Stimulated activated CD4-positive, alpha-beta T cell treated with anti-CD3 and anti-CD28 coated beads, Interleukin-1b, Interleukin-23, amount 100 ng/mL, for 4 hours (primary cell): ENCODE measurements at places on chromosomes 12 and 14.

DNA sequence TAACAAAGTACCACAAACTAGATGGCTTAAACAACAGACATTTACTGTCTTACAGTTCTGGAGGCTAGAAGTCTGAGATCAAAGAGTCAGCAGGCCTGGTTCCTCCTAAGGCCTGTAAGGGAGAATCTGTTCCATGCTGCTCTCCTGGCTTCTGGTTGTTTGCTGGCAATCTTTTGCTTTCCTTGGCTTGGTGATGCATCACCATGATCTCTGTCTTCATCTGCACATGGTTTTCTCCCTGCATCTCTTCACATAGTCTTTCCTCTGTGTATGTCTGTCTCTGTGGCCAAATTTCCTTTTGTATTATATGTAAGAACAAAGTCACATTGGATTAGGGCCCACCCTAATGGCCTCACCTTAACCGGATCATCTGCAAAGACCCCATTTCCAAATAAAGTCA is 168.5 kb downstream of the CAPZA3 start:
- no peak for DNase-seq

GRCh38 chr12:32052212-32052713 is 54.4 kb upstream of the BICD1 start:
- no peak for DNase-seq

DNA sequence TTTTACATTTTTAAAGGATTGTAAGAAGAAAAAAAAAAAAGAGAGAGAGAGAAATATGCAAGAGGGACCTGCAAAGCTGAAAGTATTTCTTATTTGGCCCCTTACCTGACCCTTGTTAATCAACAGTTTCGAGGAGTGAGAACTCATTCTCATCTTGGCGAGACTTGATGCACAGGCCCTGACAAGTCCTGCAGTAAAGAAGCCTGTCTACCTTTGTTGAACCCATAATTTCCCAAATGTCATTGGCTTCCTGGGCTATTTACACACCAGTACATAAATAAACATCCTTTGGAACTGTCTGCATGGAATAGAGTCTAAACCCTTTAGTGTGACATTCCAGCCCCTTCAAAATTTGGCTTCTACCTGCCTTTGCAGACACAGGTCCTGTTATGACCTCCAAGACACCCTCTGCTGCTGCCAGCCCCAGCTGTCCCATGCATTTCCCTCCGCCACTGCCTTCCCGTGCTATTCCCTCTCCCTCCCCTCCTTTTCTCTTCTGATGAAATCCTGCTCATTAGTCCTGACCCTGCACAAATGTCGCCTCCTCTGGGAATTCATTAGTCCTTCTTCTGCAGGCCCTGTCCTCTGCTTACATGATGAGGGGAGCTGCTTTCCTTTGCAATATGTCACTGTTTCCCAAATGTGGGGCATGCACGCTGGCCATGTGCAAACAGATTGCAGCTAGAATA is 35.1 kb downstream of the MYL2 start:
- DNase-seq, result no peak

- DNase-seq, result peak; percentile 38
Observed at GRCh38 chr12:101939856-101940265, 62.5 kb downstream of the DRAM1 start.

- DNase-seq, result no peak
Observed at GRCh38 chr12:131867891-131868675, 26.3 kb upstream of the ULK1 start.

DNA sequence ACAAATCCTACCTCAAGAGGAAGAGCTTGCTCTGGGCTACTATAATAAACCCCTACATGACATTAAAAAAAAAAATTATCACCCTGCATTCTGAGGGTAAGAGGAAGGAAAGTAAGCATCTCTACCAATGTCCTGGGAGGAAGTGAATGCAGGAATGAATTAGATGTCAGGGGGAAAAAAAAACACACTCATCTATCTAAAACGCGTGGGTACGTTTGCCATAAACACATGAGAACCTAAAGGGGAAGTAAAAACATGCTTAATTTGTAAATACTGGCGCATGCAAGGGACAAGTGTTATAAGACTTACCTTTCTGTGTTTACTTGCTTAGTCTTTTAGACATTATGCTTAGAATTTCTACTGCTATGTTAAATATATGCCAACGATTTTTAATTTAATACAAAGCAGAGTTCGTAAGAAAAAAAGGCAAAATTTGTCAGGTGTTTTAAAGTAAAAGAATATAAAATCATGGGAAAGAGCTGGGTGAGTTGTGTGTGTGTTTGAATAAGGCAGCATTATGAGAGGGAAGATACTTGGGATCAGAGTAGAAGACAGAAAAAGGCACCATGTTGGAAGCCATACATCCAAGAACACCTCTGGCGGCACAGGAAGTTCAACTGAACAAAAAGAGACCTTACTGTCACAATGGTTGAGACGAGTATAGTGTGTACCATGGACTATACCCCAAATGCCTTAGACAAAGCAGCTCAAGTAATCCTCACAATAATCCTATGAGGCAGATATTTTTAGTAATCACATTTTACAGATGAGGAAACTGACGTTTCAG is 1.5 kb downstream of the TMED8 start:
- no peak for DNase-seq

- DNase-seq, result no peak
Observed at GRCh38 chr14:59354666-59355065, 110.5 kb downstream of the GPR135 start.

DNA sequence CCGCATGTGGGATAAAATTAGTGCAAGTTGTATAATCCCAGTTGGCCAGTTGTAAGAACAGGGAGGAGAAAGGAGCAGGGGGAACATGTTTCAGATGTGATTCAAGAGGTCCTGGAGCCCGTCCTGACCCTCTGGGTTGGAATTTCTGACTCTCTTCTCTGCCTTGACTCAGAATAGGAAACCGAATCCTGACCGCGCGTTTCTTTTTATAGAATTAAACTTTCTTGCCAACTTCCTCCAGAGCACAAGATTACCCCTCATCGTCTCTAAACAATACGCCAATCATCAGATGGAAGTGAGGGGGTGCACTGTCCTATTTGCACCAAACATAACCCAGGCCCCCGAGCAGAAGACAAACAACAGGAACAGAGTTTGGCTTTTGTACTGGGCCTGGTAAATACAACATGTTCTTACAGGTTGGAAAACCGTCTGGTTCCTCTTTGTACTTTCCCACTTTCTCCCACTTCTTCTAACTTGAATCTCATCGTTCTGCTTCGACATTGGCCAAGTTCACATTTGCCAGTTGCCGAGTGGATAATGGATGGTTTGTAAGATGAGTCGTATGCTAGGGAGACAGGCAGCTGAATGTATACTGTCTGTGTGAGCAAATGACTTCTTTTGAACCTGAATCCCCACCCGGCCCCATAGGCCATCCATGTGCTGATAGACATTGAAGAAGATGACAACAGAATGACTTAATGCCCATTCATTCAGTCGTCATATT is 42.6 kb upstream of the MED13L start:
- no peak for DNase-seq

- no peak for DNase-seq
Observed at GRCh38 chr14:75259510-75259855, 19.1 kb upstream of the FOS start.

- no peak for DNase-seq
Observed at GRCh38 chr12:29781188-29781587, 2.6 kb downstream of the TMTC1 start.

DNA sequence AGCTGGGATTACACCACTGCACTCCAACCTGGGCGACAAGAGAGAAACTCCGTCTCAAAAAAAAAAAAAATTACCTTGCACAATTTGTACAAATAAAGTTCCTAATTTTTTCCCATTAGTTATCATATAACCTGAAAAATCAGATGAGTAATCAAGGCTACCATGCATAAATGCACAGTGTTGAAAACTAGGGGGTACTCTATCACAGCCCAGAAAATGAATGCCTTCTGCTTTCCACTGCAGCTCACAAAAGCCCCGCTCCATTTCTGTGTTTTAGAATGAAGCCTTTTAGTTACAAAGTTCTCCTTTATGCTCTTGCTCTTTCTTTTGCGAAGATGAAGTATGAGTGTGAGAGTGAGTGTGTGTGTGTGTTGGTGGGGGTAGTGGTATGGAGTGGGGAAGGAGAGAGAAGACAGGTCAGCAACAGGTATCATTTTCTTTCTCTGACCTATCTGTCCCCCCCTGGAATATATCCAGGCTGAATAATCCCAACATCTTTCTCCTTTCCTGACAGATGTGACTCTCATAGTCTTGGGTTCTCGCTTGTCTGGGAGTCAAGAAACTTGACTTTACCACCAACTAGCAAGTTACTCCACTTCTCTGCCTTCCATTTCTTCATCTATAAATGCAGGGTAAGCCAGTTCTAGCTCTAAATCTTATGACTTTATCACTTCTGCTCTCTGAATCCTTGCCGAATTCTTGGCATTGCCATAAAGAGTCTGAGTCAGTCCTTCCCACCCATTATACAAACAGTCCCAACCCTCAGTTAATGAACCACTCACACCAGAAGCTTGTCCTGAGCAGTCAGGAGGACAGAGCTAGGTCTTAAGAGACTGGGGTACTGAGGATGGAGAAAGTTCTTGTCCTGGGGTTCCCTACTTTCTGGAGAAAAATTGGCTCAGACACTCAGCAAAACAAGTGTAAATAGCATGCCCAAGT is 16.1 kb downstream of the BIN2 start:
- no peak for DNase-seq

DNA sequence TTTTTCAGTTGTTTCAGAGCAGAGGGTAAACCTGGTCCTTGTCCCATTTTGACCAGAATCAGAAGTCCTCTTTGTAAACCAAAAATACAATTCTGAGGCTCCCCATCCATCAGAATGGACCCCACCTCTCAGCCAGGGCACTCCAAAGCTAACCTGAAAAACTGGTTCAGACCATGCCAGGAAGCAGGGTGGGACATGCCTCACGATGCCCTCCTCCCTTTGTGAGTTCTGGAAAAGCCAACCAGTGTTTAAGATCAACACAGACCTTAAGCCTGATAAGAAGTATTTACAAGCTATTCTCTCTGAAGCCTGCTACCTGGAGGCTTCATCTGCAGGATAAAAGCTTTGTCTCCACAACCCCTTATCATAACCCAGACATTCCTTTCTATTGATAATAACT is 35.4 kb downstream of the TNFAIP2 start:
- no peak for DNase-seq

GRCh38 chr12:79512068-79512467 is 178.7 kb downstream of the PAWR start:
- DNase-seq, result no peak

GRCh38 chr12:117045160-117046010 is 53.8 kb downstream of the TESC start:
- DNase-seq, result no peak

GRCh38 chr14:104303705-104304425 is 165.5 kb downstream of the KIF26A start:
- no peak for DNase-seq

GRCh38 chr14:61033855-61034254 is 52.8 kb downstream of the SLC38A6 start:
- DNase-seq, result no peak

GRCh38 chr12:114579389-114579788 is 104.6 kb downstream of the TBX3 start:
- DNase-seq, result no peak

DNA sequence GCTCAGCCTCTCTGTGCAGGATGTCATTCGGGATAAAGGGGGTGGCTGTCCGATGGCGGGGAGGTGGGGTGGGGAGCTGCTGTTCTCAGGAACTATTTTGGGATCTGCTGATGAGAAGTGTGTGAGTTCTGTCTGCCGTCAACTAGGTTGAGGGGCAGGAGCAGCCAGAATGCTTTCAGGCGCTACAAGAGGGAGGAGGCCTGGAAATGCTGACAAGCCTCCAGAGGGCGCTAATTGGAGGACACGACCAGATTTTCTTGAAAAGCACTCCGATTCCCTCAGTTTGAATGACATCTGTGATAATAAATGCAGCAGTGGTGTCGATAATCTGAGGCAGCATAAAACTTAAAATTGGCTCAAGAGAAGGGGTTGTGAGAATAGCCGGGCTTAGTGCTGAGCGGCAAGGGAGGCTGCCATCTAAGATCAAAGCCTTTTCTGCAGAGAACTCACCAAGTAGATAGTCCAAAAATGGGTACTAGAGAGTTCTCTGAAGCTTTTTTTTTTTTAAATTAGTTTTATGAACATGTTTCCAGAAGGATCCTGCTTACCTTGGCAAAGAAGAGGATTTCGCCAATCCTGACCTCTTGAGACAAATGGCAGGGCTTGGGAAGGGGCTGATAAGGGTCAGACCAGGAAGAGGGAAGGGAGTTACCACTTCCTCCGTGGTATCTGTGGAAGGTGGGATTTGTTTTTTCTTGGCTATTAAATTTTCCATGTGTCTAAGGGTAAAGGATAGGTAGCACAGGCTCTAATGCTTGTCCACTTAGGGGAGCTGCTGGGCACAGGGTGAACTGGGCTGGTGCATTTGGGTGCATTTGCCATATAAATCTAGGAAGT is 94.4 kb downstream of the CRACR2A start:
- DNase-seq, result peak; percentile 18

- DNase-seq, result no peak
Observed at GRCh38 chr12:57235017-57235727, 5.7 kb downstream of the SHMT2 start.

GRCh38 chr14:66401449-66402095 is 84.6 kb upstream of the CCDC196 start:
- no peak for DNase-seq

GRCh38 chr14:32719601-32720000 is 219.1 kb upstream of the NPAS3 start:
- DNase-seq, result no peak

GRCh38 chr12:6288235-6288634 is 22.2 kb upstream of the PLEKHG6 start:
- DNase-seq, result no peak

DNA sequence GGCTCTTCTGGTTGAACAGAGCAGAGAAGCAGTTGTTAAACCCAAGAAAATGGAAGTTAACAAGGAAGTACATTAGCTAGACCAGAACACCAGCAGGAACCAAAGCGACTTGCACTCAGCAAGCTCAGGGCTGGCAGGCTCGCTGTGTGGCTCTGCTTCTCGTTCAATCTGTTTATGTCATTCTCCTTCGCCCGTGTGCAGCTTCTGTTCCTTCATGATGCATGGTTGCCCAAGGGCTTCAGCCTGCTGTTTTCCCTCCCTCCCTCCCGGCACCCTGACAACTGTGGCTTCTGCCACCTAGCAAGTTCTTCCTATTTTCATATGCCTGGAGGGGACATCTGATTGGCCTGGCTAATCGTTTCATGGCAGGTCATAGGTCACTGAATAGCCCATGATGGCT is 25.3 kb downstream of the PIGH start:
- DNase-seq, result no peak

DNA sequence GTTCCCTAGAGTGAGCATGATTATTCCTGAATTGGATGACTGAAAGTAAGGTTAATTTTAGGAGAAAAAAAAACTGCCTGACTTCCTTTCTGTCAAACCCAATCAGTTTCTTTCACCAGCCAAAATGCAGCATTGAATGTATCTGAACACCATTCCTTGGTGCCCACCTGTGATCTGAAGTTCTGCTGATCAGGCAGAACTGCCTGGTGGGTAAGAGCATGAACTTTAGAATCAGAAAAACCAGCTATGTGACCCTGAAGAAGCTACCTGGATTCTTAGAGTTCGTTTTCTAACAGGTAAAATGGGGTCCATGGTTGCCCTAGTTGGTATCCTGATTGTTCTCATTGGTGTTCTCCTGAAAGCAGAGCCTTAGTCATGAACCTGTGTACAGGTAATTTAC is 506.9 kb downstream of the MED13L start:
- no peak for DNase-seq
